Anterior cingulate cortex (tissue), 58 donors: ENCODE measurements at places on chromosomes 1 and 21.

DNA sequence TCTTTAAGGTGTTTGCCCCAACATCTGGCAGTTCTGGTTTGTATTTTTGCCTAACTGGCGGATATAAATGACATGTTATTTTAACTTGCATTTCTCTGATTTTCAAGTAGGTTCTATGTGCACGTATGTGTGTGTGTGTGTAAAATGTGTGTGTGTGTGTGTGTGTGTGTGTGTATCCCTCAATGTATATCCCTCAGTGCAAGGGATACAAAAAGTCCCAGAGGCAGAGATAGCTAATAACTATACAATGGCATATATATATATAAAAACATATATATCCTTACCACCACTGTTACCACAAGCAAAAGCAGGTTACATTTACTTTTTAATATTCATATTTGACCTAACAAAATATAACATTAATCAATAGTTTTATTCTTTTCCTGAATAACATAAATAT is 95.0 kb upstream of the NR5A2 start:
- no peak for DNase-seq

- DNase-seq: no peak
Observed at GRCh38 chr1:6052543-6053205, 7.0 kb downstream of the KCNAB2 start.

GRCh38 chr1:43978551-43979260 is at the start of gene B4GALT2:
TSS of gene B4GALT2 (plus strand) at chr1:43979210. CDS start at chr1:43981161, 1,951 bp downstream.
- DNase-seq: peak; percentile 31

- peak; percentile 81 for DNase-seq
Observed at GRCh38 chr21:41878831-41879189, 334 bp downstream of the PRDM15 start.

- peak; percentile 90 for DNase-seq
Observed at GRCh38 chr1:61184040-61184713, 101.8 kb downstream of the NFIA start.

- no peak for DNase-seq
Observed at GRCh38 chr1:97986041-97987005, 65.5 kb upstream of the DPYD start.

- no peak for DNase-seq
Observed at GRCh38 chr21:42338729-42339715, 11.8 kb downstream of the TFF2 start.

GRCh38 chr1:218336328-218336727 is 8.8 kb upstream of the TGFB2 start:
- DNase-seq: no peak

DNA sequence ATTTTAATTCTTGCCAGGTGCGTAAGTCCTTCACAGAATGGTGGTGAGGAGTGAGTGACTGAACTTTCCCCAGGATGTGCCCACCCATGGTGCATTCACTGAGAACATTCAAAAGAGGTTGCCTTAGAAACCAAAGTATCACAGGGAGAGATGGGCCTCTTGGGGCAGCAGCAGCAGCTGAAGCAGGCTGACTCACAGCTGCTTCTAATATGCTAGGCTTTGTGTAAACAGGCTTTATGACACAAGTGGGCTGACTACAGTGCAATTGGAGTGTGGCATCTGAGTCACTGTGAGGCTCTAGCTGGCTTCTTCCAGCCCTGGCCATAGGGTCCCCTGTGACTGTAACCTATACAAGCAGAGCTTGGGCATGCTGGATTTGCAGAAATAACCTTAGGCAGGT is 12.6 kb downstream of the PIGP start:
- DNase-seq: peak; percentile 6

- no peak for DNase-seq
Observed at GRCh38 chr1:109468903-109469302, 2.6 kb downstream of the SYPL2 start.

DNA sequence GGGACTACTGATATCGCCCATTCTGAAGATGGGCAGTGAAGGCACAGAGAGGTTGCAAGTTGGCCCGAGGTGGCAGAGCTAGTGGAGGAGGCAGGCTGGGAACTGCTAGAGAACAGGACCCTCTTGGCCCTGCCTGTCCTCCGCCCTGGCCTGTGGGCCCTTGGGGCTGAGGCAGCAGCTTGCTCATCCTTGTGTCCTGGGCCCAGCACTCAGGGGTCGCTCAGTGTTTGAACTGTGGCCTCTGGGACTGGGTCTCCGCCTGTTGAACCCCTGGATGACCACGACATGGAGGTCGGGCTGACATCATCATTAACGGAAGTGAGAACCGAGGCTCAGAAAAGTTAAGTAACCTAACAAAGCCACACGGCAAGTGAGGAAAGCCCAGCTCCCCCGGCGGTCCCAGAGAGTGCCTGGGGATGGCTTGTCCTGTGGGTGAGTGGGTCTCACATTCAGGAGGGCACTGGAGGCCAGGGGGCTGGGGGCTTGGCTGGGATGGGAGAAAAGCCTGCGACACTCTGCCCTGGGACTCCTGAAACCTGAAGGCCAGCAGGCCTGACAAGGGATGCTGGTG is 23.0 kb upstream of the DDOST start:
- DNase-seq: no peak

DNA sequence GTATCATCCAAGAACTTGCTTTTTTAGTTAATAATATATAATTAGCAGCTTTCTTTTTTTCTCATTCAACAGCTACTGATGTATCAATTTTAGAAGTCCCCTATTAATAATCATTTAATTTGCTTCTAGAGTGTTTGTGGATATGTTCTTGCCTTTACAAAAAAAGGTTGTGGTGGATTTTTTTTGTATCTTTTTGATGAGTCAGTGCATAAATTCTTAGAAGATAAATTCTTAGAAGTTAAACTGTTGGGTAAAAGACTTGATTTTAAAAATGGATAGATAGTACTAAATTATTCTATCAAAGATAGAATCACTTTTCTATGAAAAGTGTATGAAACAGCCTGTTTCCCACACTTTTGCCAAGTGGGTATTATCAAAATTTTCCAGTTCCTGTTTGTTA is 11.9 kb downstream of the FGGY start:
- DNase-seq: no peak

- no peak for DNase-seq
Observed at GRCh38 chr1:213996320-213997037, 8.7 kb downstream of the PROX1 start.

- DNase-seq: no peak
Observed at GRCh38 chr1:15243275-15244043, 3.6 kb upstream of the FHAD1 start.

GRCh38 chr1:233540816-233541215 is 73.1 kb upstream of the KCNK1 start:
- no peak for DNase-seq

- no peak for DNase-seq
Observed at GRCh38 chr1:44047131-44047530, 15.9 kb upstream of the SLC6A9 start.

DNA sequence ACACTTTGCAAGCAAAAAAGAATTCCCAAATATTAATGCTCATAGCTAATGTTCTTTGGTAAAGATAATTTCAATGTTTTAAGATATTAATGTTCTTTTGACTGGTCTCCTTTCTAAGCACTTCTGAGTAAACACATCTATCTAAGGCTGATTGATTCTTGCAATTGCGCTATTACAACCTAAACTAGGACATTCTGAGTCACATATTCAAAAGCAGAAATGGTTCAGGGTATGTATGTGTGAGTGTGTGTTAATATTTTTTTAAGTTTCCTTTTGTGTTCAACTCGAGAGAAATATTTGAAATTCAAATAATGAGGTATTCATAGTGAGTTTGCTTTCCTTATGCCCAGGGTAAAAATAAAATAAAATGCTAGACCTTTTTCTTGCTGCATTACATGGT is 203.6 kb upstream of the GRIK3 start:
- no peak for DNase-seq

- no peak for DNase-seq
Observed at GRCh38 chr1:86750076-86750475, 45.7 kb downstream of the SH3GLB1 start.

DNA sequence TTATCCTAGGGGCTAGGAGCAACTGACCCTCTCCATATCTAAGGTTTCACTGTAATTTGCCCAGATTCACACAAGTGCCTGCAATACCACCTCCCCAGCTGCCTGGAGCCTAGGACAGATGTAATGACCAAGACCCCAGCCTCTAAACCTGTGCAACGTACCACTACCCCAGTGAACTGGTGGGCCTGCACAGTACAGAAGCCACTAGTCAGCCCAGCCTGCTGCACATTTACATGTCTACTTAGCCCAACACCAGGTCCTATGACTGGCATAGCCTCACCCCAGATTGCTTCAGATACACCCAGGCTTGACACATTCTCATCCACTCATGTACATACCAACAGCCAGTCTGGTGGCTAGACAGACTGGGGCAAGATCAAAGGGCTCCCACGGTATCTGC is 1336.6 kb downstream of the BRINP3 start:
- no peak for DNase-seq

- no peak for DNase-seq
Observed at GRCh38 chr1:186301448-186301847, 73.6 kb downstream of the TPR start.

- DNase-seq: no peak
Observed at GRCh38 chr1:239841631-239842030, 250.1 kb upstream of the FMN2 start.

DNA sequence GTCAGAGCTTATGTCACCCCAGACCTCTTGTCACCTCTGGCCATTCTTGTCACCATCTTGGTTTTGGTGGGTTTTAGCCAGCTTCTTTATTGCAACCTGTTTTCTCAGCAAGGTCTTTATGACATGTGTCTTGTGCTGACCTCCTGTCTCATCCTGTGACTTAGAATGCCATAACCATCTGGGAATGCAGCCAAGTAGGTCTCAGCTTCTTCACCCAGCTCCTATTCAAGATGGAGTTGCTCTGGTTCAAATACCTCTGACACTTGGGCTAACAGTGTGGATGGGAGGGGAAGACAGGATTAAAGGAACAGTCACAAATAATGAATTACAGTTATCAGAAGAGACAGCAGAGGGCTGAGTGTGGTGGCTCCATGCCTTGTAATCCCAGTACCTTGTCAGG is 30.5 kb upstream of the PIK3CD start:
- DNase-seq: no peak

GRCh38 chr1:230201445-230201844 is 134.4 kb downstream of the GALNT2 start:
- DNase-seq: no peak
